ENCODE measurements at places on chromosomes 3 and 15.

GRCh38 chr3:184236033-184236410 lies 6.6 kb downstream of the VWA5B2 start:
- no peak for DNase-seq

- no peak for DNase-seq
These were observed 25.7 kb upstream of the ROBO2 start for GRCh38 chr3:77014226-77014625.

- no peak for DNase-seq
These were observed 140.7 kb upstream of the NR2E3 start for GRCh38 chr15:71669688-71670087.

DNA sequence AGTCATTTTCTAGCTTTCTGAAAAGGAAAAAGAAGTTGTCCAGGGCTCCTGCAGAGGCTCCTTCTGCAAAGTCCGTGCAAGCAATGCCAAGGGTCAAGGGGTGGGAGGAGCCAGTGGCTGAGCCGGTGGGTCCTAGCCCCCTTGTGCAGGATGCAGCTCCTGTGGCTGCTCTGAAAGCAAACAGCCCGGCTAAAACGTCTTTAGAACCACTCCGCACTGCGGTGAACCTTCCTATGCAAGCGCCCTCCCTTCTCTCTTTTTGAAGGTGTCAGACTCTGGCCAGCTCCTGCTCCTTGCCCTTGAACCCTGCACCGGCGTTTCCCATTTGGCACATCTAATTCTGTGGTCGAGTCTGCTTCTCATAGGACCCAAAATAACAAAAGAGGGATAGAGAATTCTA lies 183.1 kb downstream of the UACA start:
- DNase-seq, result no peak

DNA sequence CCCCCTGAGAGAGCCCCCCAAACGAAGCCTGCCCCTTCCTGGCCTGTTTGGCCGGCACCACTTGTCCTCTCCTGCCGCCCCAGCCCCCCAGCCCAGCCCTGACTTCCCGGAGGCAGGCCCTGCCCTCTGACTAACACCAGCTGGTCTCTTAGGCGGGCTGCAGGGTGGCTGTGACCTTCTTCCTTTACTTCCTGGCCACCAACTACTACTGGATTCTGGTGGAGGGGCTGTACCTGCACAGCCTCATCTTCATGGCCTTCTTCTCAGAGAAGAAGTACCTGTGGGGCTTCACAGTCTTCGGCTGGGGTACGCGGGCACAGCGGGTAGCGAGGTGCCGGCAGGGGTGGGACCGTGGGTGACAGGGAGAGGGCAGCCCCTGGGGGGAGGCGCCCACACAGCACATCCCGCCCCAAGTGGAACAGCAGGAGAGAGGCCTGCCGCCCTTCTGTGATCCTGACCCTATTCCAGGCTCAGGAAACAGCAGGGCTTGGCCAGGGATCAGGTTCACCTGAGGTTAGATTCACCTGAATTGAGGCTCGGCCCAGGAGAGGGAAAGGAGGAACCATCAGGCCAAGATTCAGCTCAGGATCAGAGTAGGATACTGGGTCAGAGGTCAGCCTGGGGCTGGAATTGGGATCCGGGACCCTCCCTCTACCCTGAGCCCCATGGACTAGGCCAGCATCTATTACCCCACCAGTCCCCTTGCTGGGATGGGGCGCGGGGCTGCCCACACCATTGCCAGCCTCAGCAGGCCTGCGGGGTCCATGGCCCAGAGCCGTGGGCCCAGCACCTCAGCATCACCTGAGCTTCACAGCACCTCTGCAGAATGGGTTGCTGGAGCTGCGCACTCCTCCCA lies 21.9 kb downstream of the PTH1R start:
- no peak for DNase-seq

- DNase-seq, result no peak
These were observed 21.6 kb downstream of the FANCD2 start for GRCh38 chr3:10047876-10048275.

DNA sequence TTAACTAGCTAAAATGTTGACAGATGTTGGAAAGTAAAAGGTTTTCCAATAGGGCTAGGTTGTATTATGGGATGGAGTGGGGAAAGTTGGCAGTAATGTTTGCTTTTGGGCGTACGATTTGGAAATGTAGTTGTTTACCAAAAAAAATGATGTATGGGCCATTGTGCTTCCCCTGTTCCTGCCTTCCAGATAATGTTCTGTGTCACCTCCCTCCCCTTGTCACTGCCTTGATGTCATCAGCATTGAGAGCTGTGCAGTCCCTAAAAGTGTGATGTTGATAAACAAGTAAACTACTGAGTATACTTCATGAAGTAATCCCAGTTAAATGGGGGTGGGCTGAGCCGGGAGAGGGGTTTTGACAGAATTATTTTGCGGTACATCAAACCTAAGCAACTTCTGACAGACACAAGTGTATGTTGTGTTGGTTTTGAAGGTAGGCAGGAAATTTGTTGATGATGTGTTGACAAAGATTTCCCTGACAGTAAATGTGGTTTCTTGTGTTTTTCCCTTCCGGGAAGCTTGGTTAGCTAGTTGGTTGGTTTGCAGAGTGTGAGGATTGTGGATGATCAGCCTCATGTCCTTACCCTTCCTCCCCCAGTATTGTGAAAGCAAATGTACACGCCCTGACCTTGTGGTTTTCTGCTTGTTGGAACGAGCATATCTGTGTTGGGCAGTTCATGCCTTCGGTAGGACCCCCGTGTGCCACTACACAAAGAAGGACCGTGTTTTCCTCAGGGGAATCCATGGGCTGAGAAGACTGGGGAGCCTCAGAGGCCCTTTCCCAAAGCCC lies 87.3 kb downstream of the PGPEP1L start:
- no peak for DNase-seq

DNA sequence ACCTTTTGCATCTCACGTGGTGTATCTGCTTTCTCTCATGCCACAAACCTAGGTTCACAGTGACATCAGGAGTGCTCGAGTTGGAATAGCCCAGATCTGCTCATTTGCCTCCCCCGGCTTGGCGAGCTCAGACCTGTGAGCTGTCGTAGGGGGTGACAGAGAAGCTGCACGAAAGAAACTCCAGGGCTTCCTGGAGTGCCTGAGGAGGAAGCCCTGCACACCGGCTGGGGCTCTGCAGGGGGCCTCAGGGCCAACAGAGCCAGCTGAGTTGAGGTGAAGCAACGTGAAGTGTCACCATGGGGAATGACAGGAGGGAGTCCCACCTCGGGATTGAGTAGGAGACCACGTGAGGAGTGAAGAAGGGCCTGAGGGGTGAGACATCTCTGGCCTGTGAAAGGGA lies 62.5 kb downstream of the RPN1 start:
- no peak for DNase-seq

GRCh38 chr3:4426261-4426781 lies 40.7 kb downstream of the SUMF1 start:
- DNase-seq, result no peak

GRCh38 chr15:67746022-67746421 lies 79.3 kb upstream of the SKOR1 start:
- no peak for DNase-seq

DNA sequence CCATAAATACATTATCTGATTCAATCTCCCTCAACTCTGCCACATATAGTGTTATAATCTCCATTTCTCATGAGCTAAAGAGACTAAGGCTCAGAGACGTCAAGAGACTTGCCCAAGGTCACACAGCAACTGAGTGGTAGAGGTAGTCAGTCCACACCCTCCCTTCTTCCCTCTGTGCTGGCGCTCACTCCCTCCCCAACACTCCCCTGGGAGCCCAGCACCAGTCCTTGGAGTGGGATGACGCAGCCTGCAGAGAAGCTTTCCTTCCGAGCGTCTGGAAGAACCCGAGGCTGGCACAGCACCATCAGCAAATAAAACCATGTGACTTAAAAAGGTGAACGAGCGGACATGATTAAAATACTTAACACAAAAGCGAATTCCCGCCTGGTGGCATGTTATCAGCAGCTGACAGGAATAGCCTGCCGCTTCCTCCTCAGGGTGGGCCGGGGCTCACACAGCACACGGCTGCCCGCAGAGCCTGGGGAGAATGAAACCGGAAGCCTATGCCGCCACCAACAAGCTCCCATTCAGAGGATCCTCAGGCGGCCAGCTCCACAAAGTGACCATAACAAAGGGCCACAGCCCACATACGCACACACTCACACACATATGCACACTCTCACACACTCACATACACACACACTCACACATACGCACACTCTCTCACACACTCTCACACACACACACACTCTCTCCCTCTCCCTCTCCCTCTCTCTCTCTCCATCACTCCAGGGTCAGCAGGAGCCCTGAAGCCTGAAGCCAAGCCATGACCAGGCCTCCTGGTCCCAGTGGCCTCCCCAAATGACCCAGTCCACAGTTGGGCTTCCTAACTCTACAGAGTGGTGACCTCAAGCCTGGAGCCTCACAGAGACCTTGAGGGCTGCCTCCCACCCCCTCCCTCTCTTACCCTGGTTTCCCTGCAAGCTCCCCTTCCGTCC lies 120.5 kb downstream of the XXYLT1 start:
- DNase-seq, result peak; percentile 99

GRCh38 chr3:55658690-55659562 lies 171.8 kb upstream of the WNT5A start:
- no peak for DNase-seq

DNA sequence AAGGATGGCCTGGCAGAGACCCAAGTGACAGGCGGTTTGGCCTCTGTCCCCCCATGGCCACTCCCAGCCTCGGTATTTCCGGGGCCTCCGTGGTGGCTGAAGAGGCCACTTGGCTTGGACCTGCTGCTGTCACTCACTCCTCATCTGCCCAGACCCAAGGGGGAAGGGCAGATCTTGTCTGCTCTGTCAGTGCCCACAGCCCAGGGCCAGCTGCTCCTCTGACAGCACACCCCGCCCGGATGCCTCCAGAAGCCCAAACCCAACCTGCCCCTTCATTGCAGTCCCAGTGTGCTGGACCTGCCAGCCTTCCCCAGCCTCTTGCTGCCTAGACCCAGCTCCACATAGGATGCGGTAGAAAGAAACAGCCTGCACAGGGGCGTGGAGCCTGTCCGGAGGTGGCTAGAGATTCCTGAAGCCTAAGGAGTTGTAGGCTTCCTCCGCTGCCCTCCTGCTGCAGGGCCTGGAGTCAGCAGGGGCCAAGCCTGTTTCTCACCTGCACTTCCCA lies 52.0 kb downstream of the MAGEF1 start:
- no peak for DNase-seq

DNA sequence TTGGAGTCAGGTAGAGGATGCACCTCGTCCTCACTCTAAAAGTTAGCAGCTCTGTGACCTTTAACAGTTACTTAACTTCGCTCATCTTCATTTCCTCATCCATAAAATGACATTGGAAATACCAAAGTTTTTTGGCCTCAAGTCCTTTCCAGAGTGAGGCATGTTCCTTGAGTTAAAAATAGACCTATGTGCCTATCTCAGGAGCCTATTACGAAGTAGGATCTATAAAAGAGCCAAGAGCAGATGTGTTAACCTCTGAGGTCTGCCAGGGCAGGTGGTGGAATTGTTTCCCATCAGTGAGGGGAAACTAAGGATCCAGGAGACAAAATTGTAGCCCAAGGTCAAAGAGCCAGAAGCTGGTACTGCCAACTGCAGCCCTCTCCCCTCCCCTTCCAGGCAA lies 120.4 kb upstream of the EIF1B start:
- no peak for DNase-seq

DNA sequence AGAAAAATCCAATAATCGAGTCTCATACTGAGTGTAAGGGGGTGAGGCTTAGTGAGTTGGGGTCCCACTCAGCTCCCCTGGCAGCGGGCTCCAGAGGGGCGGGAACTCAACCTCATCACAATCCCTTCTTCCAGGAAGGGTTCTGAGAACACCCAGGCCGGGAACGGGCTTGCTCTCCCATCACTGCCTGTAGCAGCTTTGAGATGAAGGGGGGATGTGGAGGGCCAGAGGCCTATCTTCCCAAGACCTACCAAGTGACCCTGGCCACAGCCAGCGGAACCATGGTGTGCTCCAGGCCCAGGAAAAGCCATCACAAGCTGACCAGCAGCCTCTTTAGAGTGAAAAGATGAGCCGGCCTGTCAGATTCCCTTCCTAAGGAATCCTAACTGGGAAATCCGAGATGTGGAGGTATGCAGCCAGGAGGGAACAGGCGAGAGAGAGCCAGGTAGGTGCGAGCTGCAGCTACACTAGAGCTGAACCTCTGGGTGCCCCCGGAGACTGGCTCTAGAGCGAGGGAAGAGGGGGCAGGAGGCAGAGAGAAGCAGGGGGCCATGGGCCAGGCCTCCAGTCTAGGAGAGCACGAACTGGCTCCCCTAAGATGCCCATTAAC lies 18.5 kb downstream of the GRAMD2A start:
- DNase-seq, result no peak

DNA sequence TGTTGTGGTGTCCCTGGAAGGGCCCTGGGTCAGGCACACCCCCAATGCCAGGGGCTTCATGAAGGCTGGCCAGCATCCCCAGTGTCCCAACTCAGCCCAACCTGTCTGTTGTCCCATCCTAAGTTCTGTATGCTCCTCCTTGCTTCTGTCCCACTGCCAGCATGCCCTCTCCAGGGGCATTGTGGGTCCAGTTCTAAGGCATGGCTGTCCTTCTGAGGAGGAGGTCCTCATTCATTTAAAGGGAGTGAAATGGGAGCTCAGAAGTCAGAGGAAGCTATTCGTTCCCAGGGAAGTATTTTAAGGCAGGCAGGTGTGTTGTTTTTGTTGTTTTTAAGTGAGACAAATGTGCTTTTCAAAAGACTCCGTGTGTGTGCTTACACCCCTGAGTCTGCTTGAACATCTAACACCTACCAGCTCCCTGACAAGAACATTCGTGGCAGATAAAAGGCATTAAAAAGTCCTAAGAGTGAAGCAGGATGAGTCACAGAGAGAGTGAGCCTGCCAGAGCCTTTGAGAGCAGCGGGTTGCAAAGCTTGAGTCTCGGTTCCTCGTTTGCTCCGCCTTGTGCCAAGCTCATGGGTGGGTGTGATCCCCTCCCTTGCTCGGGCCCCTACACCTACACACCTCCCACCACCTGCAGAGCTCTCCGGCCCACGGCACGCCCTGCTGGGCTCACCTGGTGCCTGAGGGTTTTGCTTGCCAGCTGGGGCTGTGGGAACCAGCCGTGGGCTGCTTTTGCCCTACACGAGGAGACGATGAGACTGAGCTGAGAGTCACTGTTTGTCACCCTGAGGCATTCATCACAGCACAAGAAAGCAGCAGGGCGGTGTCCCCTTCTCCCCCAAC lies 183.4 kb upstream of the TOPAZ1 start:
- DNase-seq, result no peak

DNA sequence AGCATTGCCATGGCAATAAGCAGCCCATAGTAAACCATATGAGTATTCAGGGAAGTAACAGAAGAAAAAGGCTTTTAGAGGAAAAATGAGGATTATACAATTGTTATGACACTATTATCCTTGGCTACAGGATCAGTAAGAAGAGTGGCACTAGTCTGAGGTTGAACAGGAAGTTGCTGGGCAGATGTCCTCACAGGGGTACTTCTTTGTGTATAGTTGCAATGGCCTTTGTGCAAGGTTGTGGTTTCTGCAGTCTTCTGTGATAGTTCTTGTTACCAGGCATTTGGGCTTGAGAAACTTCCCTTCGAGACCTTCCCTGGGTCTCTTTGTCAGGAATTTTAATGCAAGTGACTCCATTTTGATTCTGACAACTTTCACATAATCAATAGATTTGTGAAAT lies 100.6 kb upstream of the ATP11B start:
- no peak for DNase-seq

GRCh38 chr3:178500631-178501030 lies 35.6 kb upstream of the KCNMB2 start:
- DNase-seq, result no peak

Data from pulmonary artery endothelial cell (primary cell).